Stimulated activated CD8-positive, alpha-beta memory T cell treated with anti-CD3 and anti-CD28 coated beads, Interleukin-15, amount 100 ng/mL, for 4 hours (primary cell): ENCODE measurements at places on chromosomes 11 and 22.

DNA sequence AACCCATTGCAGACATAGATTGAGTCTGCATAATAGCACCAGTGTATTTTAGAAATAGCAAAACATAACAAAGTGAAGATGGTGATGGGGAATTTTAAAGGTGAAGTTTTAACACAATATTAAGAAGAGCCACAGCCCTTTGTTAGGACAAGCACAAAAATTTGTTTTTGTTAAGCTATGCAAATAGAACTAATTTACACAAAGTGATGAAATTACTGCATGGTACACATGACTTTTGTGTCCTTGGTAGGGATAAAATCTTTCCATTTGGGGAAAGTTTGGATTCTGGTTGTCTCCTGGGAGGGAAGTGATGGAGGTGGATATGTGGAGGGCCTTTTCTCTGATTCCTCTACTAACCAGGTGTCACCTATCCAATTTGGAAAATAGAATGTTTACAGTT, 50.4 kb upstream of the MTNR1B start:
- no peak for DNase-seq

- DNase-seq = no peak
Measured at GRCh38 chr11:44016131-44016530, 31.6 kb upstream of the ACCSL start.

DNA sequence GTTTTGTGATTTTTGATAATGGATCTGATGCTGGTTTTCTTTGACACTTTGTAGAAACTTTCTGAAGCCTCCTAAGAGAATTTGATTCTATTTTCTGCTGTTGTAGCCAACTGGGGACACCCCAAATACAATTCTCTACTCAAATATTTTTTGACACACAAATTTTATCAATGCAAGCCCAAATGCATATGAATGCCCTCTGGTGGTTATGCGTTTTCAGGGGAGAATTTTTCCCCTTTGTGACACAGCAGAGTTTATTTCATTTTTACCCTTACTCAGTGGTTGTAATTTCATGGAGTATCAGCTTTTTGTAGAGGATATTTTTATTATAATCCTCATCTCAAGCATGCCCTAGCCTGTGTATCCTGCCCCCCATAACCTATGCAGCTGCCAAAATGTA, 44.7 kb upstream of the MTMR2 start:
- no peak for DNase-seq

GRCh38 chr22:45548991-45549761, 46.5 kb downstream of the FBLN1 start:
- DNase-seq = no peak

DNA sequence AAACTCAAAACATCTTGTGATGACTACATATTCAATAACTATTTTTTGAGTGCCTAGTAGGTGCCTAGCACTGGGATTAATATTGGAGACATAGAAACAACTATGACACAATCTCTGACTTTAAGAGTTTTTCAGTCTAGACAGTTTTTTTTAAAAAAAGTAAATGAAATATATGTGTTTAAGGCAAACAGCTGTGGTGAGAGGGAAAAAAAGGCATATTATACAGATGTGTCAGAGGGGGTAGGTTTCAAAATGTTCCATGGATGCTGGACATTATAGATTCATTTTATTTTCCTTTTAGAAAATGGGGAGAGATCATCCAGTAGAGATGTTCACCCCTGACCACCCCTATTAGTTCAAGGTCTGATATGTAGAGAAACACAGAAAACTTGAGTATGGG, 90.8 kb downstream of the LUZP2 start:
- DNase-seq = no peak

GRCh38 chr22:36238373-36239149, 766 bp downstream of the APOL2 start:
- no peak for DNase-seq

- DNase-seq = no peak
Measured at GRCh38 chr11:132123449-132123848, 753.0 kb downstream of the NTM start.

- no peak for DNase-seq
Measured at GRCh38 chr22:25404556-25404927, 159.9 kb upstream of the GRK3 start.

DNA sequence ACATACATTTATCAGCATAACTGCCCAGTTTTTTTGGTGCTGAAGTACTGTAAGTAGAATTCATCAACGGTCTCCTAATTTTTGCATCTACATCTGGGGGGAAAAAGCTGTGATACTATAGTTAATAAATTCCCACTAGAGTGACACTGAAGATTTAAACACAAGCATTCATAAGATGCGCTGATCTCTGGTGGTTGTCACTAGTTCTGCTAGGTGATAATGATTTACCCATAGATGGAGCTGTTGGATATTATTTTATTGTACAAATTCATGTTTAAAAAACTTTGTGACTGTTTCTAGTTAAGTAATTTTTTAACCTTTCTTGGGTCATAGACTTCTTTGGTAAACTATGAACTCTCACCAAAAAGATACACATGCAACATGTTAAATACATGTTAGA, 106.6 kb downstream of the EMSY start:
- no peak for DNase-seq
